ENCODE measurements at places on chromosomes 16 and 17.

- DNase-seq = no peak
Measured at GRCh38 chr17:320809-321385, 31.7 kb downstream of the RPH3AL start.

DNA sequence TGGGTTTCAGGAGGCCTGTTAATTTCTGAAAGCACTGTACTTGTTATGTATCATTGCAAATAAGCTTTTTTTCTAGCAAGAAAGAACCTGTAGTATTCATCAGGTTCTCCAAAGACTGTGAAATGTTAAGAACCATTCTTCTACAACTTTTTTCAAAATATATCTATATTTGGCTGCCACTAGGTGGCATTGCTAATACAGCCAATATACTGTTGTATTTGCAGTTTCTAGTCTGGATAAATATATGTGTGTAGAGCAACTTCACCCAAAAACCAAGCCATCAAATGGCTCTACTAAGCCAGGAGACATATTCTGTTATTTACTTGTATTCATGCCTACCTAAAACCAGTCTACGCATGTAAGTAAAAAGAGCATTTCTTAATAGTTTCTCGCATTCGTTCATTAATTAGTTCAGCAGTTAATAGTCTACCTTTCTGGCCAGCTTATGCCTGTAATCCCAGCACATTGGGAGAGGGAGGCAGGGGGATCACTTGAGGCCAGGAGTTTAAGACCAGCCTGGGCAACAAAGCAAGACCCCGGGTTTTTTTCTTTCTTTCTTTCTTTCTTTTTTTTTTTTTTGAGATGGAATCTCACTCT, 39.5 kb downstream of the VMP1 start:
- no peak for DNase-seq

GRCh38 chr17:9982159-9982558, 77.1 kb upstream of the RCVRN start:
- no peak for DNase-seq

DNA sequence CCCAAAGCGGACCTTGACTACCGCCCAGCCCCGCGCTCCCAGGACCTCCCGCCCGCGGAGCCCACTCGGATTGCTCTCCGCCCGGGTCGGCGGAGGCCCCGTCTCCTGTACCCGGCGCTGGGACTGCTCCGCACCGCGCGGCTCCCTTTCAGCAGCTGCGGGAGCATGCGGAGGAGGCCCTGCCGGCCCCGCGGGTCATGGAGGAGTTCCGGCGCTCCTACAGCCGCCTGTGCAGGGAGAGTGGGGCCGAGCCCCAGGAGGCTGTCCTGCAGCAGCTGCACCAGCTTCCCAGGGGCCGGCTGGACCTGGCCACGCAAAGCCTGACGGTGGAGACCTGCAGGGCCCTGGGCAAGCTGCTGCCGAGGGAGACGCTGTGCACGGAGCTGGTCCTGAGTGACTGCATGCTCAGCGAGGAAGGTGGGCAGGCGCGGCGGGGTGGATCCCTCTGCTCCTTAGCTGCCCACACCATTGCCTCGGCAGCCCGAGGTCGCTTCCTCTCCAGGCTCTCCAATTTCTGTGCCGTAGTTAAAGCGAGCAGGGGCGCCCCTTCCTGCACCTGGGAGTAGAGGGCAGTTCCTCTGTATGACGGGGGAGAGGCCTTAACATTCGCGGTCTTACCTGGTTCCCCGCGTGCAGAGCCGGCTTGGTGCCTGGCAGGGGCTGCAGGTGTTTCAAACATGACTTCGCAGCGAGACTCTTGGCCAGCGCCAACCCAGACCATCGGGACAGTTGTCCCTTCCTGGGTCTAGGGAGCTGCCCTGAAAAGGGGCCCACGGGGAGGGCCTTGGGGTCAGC, 539 bp downstream of the LRRC45 start:
- DNase-seq = no peak

DNA sequence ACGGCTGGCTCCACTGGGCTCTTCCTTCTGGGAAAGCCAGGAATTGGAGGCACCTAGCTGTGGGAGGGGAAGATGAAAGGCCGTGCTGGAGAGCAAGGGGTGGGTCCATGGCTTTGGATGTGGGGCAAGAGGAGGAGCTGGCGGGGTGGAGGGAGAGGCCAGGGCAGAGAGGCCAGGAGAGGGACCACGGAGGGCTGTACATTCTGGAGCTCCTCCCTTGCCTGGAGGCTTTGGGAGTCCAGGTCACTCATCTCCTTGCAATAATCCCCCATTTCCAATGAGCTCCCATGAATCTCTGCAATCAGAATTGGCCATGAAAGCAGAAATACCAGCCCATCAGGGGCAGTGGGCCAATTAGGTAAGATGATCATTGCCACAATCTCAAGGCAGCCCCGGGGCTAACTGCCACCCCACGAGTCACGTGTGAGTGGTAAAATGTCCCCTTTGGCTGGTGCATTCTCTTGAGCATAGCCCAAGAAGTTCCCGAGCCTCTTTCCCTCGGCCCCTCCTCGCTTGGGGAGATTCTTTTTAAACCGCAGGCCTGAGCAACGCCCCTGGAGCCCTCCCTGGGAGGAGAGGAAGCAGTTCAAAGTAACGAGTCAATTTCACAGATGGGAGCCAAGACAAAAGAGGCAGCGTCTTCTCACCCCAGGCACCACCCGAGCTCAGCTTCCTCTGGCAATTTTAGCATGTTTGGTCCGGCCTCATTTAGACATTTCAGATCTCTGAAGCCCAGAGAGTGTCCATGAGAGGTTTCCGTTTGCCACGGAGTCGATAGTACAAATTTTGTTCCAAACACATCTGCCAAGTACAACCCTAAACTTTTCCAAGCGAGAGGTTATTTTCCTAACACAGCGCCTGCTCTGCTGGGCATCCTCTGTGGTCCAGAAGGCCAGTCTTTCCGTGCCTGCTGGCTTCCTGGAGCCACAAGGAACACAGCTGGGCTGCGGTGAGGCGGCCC, 13.4 kb downstream of the RTN4RL1 start:
- DNase-seq = no peak
